ENCODE measurements at places on chromosomes 5 and 9.

GRCh38 chr5:143495821-143496275 lies 92.4 kb upstream of the NR3C1 start:
- no peak for DNase-seq

DNA sequence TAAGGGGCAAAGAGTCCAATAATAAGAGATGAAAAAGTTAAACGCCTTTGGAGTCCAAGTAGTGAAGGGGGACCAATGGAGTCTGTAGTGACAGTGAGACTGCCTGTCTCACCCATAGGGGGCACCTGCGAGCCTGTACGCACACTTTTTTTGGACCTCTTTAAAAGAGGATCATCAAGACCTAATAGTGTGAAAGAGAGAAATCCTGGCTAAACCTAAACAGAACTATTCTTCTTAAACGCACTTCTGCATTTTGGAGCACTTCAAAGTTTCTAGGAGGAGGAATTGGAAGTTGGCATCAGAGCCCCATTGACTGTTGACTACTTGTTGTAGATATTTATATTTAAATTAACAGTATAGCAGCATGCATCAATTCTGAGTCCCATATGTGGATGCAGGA lies 636.1 kb upstream of the KLF4 start:
- DNase-seq = no peak

DNA sequence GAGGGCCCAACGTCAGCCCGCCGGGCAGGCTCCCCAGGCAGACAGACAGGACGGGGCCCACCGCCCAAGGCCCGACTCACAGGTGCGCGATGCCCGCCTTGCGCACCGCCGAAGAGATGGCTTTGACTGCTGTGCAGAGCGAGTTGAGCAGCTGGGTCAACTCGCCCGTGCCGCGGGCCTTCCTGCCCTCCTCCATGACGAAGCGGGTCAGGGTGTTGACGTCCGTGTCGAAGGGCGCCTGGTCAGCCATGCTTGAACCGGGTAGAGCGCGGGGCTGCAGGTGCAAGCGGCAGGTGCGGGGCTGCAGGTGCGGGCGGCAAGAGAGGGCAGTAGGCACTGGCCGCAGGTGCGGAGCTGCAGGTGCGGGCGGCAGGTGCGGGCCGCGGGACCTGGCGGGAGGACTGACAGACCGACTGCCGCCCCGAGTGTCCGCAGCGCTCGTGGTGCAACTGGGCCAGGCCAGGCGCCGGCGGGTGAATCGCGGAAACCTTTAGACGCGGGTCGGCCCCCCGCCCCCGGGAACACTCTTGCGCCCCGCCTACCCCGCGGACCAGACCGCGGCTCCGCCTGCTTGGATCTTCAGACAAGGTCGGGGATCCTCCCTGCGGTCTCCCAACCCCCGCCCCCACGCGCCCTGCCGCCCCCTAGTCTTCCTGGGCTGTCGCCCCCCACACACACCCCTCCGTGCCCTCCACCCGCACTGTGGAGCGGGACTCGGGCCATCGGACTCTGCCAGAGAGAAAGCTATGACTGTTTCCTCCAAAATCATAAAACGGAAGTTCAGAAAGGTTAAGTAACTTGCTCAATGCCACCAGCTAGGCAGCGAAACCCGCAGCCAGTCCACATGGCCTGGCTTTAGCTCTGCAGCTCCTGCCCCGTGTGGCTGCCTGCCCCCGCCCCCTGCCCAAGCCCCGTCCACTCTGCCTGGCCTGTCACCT lies at the start of gene FBP1:
TSS of gene FBP1 (minus strand) at position 458 of the 938 bp plus-strand sequence. CDS start at position 250, 208 bp downstream.
- no peak for DNase-seq

DNA sequence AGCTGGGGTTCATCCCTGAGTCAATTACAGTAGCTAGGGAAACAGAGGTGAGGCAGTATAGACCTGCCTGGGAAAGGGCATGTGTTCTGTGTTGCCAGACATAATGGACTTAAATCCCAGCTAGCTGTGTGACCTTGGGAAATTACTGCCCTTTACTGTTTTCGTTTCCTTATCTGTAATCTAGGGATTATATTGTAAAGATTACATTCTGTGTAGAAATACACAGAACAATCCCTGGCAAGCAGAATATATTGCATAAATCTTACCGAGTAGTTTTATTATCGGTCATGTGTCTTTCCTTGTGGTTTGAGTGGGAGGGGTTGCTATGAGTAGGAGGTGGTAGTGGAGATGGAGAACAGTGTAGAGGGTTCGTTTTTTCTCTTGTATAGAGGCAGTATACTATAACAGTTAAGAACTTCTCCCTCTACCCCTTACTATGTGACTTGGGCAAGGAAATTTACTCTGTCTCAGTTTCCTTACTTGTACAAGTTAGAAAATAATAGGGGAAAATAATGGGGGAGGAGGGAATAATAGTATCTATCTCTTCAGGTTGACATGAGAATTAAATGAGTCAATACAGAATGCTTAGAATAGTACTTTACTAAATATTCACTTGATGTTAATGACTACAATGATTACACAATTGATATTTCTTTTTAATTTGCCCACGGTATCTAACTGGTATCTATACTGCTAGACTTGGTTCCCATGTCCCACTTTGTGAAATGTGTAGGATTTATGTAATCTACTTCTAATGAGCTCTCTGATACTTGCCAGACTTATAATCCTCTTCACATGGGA lies 7.1 kb upstream of the DMXL1 start:
- no peak for DNase-seq

DNA sequence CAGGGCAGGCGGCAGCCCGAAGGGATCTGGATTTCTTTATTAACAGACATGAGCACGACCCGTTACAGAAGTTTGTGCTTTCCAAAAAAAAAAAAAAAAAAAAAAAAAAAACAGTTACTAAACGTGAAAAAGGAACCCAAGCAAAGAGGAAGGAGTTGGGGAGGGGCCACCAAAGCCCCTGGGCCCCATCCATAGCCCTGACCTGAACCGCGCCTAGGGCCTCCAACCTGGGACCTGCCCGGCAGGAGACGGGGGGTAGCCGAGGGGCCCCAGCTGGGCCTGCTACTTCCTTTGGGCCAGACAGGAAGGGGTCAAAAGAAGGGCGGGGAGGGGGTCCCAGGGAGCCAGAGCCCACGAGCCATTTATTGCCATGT lies 10.0 kb downstream of the PRR7 start:
- no peak for DNase-seq

DNA sequence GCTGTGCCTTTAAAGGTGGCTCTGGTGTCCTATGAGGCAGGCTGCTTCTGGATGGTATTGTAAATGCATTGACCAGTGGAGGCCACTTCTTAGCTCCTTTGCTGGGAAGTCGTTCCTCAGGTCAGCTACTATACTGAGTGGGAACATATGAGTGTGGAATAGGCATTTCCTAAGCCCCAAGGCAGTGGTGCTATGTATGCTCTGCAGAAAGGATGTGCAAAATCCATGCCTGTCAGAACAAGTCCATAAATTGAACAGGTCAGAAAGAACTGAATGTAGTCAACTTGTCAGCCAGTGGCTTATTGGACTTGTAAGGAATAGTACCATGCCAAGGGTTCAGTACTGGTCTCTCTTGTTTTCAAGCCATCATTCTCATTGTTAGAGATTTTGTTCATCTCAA lies 216.4 kb downstream of the CDH10 start:
- DNase-seq = no peak

GRCh38 chr9:125332527-125332926 lies 70.9 kb downstream of the GAPVD1 start:
- DNase-seq = no peak

- DNase-seq = no peak
These were observed 11.9 kb downstream of the MYO10 start for GRCh38 chr5:16924206-16924605.

GRCh38 chr5:64972591-64972990 lies 203.9 kb downstream of the CWC27 start:
- no peak for DNase-seq

GRCh38 chr5:36570301-36571095 lies 35.9 kb upstream of the SLC1A3 start:
- DNase-seq = no peak

DNA sequence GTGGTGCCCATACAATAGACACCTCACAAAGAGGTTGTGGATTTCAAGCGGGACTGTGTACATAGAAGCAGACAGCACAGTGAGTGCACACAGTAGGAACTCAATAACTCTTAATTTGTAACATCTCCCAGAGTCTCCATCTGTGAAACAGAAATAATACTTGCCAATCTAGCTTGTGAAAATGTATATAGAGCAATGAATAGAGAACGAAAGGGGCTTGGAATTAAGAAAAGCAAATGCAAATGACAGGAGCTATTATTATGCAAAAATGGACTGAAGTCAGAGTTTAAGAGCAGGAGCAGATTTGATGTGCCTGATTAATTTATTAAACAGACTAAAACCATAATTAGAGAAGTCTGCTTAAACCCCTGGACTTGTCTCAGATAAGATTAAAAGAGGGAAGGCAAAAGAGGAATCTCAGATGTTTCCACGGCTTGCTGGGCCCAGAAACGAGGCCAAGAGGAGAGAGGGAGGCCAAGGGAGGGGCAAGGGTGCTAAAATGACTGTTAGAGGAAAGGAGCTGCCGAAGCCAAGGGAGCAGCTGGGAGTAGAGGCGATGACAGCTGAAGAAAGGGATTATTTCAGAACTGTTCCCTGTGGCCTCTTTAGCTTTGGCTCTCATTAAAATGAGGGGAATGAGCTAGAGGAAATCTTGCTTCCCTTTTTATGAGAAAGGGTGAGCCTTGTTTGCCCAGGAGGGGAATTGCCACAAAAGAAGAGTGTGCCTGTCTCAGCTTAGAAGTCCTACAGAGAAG lies 72.1 kb downstream of the FEM1C start:
- DNase-seq = no peak

DNA sequence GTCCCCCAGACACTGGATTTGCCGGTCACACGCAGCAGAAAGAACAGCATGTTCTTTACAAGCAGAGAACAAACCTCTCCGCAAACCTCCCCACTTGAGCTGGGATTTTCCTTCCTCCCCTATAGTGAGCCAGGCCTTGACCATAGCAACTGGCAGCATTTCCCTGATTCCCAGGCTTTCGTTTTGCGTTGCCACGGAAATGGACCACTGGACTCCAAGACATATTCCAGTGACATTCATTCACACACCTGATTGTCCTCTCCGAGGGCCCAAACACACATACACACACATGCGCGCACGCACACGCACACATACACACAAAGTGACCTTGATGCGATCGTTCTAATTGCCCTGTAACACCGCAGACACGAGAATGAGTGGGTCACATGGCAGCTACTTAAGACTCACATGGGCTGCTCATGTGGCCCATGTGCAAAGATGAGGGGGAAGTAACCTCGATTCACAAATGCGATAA lies 80.9 kb upstream of the CPEB4 start:
- DNase-seq = peak; percentile 49

- no peak for DNase-seq
These were observed 26.0 kb downstream of the DDX4 start for GRCh38 chr5:55763746-55764420.

- DNase-seq = no peak
These were observed 41.2 kb downstream of the NADK2 start for GRCh38 chr5:36200513-36200912.

DNA sequence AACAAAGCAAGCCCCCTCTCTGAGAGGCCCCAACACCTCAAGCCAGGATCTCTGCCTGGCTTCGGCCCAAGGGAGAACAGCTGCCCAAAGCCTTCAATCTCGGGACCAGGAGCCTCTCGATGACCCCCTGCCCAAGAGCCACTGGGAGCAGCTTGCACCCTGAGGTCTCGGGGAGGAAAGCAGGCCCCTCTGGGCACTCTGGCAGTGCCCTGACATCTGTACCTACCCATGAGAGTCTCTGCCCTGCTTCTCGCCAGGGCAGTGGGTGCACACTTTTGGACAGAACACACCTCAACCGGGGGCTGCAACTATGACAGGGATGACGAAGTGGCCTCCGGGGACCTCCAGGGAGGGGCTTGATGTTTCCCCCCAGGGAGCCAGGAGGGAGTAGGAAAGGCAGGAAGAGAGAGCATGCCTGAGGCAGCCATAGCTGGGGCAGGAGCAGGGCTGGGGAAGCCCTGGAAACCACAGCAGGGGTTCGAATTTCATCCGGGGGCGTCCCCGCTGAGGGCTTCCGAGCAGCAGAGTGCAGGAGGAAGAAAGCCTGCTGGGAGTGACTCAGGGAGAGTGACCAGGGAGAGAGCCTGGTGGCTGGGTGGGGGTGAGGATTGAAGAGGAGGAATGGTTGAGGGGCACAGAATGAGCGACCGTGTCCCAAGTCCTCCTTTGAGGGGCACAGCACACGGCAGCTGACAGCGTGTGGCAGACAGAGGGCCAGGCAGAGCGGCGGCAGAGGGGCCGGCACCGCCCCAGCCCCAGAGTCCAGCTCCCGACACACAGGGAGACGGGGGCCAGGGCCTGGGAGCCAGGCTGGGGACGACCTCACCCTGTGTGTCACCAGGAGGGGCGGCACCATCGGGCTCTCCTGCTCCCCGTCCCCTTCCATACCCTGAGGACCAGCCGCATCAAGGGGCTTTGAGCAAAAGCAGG lies 1.8 kb downstream of the LPCAT1 start:
- DNase-seq = no peak

DNA sequence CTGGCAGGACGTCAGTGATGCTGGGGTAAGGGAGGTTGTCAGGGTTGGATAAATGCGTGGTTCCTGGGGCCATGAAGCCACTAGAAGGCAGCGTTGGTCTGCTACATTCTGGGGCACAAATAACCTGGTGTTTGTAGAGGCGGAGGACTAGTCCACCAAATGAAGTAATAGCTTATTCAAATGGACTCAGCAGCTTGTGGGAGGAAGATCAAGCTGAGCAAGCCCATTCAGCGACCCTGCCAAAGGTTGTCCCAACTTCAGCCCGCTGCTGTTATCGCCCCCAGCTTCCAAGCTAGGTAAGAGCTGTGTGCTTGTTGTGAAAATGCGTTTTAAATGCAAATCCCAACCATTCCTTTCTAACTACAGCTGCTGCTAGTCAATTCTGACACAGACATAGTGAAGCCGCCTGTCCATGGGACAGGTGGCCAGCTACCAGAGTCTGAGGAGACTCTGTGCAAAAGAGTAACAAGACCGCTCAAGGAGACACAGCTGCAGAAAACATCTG lies 7.6 kb upstream of the FAM240B start:
- peak; percentile 40 for DNase-seq

GRCh38 chr5:108398964-108399363 lies 17.1 kb upstream of the FBXL17 start:
- no peak for DNase-seq

GRCh38 chr5:143525176-143525575 lies 121.7 kb upstream of the NR3C1 start:
- no peak for DNase-seq

DNA sequence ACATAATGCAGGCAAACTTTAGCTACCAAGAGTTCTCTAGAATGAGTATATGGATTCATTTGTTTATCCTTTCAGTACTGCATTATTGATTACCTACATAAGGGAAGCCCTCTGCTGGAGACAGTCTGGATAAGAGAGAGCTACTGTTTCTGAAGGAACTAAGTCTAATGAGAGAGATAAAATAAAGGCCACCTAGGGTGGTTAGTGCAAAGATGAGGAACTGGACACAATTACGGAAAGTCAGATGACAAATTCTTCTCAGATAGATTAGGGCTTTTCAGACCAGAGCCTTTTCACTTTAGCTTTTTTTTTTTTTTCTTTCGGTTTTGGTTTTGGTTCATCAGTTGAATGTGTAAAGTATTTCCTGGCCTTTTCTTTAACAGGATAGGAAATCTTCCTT lies 31.3 kb downstream of the ISOC1 start:
- no peak for DNase-seq

Data from globus pallidus (tissue), 1 donor.